ENCODE measurements at places on chromosomes 5 and 9.
A peak's percentile ranks its signal among the peaks of the same experiment; 100 is the strongest.

GRCh38 chr9:27447031-27447683 lies 76.9 kb upstream of the IFNK start:
- no peak for DNase-seq

- DNase-seq, result no peak
Observed at GRCh38 chr5:159864885-159865691, 51.2 kb upstream of the ADRA1B start.

GRCh38 chr5:98105681-98106080 lies 667.8 kb upstream of the RGMB start:
- DNase-seq, result no peak

GRCh38 chr5:31995006-31995405 lies 179.1 kb downstream of the GOLPH3 start:
- DNase-seq, result no peak

DNA sequence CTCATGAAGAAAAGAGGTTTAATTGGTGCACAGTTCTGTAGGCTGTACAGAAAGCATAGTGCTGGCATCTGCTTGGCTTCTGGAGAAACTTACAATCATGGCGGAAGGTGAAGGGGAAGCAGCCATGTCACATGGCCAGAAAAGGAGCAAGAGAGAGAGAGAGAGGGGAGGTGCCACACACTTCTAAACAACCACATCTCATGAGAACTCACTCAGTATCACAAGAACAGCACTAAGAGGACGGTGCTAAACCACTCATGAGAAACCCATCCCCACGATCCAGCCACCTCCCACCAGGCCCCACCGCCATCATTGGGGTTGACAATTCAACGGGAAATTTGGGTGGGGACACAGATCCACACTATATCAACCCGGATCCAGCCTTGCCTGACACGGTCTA lies 28.8 kb upstream of the IER5L start:
- DNase-seq, result no peak

DNA sequence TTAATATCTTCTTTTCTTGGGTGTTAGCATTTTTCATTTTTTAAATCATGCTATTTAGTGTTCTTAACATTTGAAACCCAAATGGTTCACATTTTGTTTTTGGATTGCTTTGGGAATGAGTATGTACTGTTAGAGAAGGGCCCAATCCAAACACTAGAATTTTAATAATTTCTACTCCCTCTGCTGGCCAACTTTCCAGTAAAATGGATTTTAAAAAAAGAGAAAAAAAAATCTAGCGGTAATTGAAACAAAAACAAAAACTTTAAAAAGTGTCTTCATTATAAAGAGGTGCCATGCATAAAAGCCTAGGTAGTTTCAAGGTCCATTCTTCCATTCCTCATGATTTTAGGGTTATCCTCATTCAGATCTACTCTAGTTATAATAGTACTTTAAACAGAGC lies 32.1 kb upstream of the RICTOR start:
- DNase-seq, result no peak

DNA sequence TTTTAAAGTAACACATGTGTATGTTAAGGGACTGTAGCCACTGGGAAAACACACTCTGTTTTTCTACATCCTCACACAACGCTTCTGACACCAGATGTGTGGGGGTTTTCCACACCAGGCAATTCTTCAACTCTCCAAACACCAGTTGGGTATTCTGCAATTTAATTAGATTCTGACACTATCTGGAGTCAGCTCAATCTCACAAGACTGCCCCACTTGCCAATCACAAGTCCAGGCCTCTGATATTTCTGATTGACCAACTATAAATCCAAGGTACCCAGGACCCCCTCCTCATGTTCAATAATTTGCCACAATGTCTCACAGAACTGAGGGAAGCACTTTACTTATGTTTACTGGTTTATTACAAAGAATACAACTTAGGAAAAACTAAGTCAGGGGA lies 60.5 kb upstream of the CTXN3 start:
- no peak for DNase-seq

- no peak for DNase-seq
Observed at GRCh38 chr5:98769959-98770208, 3.6 kb upstream of the RGMB start.

- no peak for DNase-seq
Observed at GRCh38 chr5:138849439-138849838, 25.7 kb downstream of the LRRTM2 start.

DNA sequence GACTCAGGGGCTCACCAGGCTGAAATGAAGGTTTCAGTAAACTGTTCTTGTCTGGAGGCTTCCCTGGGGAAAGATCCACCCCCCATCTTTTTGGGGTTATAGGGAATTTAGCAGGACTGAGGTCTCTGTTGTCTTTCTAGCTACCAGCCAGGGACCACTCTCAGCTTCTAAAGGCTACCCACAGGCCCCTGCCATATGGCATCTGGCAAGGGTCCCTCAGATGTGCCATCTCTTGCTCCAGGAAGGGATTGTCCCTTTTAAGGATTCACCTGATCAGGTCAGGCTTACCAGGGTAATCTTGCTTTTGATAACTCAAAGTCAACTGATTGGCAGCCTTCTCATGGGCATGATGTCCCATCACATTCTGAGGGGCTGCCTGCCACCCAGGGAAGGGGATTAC lies 65.0 kb downstream of the NSUN2 start:
- DNase-seq, result no peak

GRCh38 chr5:72511774-72512592 lies 4.8 kb upstream of the ZNF366 start:
- no peak for DNase-seq

DNA sequence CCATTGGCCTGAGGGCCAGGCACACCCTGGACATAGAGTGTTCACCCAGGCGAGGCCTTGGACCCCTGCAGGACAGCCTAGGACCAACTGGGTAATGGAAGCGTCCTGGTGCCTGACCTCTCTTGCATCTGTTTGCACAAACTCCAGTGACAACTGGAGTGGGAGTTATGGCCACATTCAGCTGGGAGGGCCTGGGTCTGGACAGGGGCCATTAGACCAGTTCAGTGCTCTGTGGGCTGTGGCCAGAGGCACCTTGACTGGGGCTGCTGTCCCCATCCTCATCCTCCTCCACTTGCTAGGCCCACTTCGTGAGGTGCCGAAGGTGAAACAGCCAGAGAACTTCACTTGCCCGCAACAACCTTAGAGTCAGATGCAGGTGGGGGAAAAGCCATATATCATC lies 372.7 kb upstream of the IRX1 start:
- DNase-seq, result no peak

GRCh38 chr9:86940774-86941173 lies 6.5 kb downstream of the GAS1 start:
- peak; percentile 80 for DNase-seq

DNA sequence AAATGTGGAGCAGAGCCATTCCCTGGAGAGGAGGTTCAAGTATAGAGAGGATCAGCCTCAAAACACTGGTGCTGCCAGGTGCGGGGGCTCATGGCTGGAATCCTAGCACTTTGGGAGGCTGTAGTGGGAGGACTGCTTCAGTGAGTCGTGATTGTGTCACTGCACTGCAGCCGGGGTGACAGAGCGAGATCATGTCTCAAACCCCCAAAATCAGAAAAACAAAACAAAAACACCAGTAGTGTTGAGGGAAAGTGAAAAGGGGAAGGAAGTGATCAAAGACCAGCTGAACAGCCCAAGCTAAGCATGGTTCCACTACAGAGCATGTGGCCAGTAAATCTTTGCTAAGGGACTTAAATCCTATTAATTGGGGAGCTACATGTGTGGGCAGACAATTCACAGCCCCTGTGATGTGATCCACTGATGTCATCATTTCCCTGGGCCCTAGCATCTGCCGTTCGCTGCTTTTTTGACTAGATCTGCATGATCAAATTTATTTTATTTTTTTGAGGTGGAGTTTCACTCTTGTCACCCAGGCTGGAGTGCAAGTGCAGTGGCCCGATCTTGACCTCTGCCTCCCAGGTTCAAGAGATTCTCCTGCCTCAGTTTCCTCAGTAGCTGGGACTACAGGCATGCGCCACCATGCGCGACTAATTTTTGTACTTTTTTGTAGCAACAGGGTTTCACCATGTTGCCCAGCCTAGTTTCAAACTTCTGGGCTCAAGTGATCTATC lies 2.7 kb upstream of the PCBD2 start:
- DNase-seq, result no peak

DNA sequence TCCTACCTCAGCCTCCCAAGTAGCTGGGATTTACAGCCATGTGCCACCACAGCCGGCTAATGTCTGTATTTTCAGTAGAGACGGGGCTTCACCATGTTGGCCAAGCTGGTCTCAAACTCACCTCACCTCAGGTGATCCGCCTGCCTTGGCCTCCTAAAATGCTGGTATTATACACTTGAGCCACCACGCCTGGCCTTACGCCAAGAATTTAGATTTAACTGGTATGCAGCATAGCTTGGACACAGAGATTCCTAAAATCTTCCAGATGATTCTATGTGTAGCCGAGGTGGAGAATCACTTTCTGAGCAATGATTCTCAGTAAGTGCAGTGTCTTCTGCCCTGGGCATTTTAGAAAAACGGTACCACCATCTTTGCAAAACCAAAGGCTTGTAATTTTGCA lies 74.1 kb downstream of the HABP4 start:
- DNase-seq, result no peak

DNA sequence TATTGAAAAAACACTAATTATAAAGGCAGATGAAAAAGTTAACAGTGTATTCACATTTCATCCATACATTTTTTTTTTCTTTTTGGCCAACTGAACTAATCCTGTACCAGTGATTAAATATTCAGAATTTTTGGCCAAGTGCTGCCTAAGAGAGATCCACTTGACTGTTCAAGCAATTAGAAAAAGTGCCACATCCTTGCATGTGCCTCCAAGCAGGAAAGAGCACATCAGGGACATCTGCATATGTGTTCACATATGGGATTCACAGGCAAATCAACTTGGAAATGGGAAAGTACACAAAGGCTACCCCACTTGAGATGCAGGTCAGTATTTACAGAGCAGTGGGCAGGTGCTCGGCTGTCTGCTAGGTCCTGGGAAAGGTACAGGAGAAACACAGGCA lies 163.3 kb upstream of the LHFPL2 start:
- no peak for DNase-seq

DNA sequence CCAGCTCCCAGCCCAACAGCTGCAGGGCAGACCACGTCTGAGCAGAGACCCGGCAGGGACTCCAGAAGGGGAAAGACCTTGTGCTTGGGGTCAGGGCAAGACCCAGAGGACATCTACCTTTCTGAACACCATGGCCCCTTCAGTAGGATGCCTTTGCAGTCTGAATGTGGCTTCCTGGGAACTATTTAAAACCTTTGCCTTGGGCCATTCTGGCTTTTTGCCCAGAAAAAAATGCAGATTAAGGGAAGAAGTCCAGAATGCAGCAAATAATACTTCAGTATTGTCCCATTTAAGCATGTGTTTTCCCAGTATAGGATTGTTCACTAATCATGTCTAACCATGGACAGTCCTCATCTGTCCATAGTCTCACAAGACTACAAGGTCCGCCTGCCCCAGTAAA lies 67.5 kb upstream of the ERCC6L2 start:
- DNase-seq, result no peak

DNA sequence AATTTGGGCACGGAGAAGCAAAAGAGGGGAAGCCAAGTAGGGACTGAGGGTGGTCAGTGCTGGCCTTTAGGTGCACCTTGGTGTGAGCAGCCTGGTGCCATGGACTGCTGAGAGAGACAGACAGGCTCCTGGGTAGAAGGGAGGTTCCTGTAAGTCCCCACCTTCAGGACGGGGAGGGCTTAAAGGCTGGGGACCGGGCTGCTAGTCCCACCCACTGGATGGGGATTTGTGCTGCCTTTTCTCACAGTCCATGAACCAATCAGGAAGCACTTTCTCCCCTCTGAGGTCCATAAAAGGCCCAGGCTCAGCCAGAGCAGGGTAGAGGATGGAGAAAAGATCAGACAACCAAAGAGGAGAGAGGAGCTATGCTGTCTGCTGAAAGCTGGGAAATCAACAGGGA lies 15.2 kb downstream of the CDC25C start:
- peak; percentile 54 for DNase-seq

GRCh38 chr5:122102825-122103224 lies 24.8 kb upstream of the LOX start:
- no peak for DNase-seq

GRCh38 chr5:55960779-55961178 lies 34.0 kb downstream of the IL6ST start:
- no peak for DNase-seq

GRCh38 chr5:106185661-106186081 lies 1485.1 kb downstream of the EFNA5 start:
- DNase-seq, result no peak

GRCh38 chr5:58999804-59000203 lies 416.9 kb downstream of the RAB3C start:
- DNase-seq, result peak; percentile 29

DNA sequence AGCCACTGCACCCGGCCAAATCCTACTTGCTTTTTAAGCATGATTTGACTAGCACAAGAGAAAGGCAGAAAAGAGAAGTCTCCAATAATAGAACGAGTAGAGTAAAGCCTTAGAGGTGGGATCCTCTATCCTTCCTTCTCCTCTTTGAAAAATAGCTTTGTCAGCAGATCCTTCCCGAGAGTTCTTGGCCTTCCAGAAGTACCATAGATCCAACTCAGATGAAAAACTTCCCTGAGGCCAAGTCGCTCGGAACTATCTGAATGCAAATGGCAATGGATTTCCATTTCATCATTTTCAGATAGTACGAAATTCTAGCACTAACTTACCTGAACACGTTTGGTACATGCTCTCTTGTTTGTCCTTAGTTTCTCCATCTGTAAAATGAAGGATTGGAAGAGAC lies 52.0 kb upstream of the SLIT3 start:
- no peak for DNase-seq

DNA sequence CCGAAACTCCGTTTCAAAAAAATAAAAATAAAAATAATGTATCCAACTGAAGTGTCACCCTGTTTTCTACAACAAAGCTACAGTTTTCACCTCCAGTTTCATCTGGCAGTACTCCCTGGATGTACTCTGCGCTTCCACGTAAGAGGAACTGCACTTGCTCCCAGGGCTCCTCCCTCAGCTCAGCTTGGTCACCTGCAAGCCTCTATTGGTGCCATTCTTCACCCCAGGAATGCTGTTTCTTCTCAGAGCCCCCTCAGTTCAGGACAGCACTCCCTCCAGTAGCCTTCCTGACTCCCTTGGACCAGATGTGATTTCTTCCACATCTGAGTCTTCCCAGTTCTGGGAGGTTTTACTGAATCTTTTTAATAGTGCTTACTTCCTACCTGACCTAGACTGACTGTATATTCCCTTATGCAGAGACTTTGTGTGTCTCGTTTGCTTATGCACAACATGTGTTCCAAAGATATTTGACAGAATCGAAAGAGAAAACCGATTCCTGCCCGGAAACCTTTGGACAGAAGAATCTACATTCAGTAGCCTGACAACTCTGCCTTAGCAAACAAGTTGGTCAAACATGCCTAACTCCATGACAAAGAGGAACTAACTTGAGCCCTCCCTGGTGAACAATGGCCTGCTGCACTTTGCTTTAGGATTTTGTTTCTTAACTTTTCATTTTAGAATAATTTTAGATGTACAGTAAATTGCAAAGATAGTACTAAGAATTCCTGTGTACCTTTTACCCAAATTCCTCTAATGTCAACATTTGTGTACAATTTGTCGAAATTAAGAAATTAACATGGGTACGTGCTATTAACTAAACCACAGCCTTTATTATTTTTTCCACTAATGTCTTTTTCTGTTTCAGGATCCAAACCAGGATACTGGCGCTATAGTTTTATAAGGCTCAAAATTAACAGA lies 814 bp downstream of the CCDC125 start:
- peak; percentile 8 for DNase-seq

All from neural progenitor cell (in vitro differentiated cells).